ENCODE measurements at places on chromosomes 7 and 10.

DNA sequence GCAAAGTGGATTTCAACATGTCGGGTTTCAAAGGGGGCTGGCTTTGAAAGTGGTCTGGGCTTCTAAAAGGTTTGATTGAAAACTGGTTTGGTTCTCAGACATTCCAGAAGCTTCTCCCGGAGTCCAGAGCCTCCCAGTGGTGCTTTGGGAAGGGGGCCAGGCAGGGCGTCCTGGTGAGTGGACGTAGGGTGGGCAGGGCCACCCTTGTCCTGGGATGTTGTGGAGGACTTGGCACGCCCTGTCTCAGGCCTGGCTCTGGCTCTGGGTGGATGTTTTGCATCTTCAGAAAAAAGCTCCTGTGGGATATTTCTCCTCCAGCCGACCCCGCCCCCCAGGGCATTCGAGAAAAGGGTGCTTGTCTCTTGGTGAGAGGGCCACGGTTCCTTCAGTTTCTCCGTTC, 31.2 kb downstream of the GRIFIN start:
- DNase-seq, result peak; percentile 48

DNA sequence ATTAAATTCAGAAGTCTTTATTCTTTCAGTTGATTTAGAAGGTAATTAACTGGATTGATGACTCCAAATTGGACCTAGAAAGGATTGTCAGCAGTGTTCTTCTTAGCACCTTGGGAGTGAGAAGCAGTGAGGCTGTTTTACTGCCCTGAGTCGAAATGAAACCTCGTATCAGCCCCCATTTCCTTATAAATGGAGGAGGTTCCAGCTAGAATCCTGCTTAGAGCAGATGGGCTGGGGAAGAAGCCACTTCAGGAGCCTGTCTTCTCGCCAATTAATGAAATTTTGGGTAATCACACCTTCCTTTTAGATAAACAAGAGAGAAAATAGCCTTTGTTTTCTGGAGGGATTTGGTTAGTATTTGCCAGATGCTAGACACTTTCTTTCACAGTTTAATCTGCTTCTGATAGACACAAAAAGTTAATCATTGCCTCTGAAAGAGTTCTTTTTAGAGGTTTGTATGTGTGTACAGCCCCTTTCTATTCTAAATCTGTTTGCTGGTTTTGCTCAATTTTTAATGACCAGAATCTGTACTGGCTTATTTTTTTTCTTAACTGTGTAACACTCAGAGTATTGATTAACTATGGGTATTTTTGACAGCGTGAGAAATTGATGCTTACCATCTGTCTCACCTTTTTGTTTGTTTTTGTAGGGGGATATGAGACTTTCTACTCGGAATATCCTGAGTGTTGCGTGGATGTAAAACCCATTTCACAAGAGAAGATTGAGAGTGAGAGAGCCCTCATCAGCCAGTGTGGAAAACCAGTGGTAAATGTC, 4.6 kb downstream of the DUSP5 start:
- no peak for DNase-seq

GRCh38 chr7:78635026-78635793, 818.3 kb downstream of the MAGI2 start:
- no peak for DNase-seq

DNA sequence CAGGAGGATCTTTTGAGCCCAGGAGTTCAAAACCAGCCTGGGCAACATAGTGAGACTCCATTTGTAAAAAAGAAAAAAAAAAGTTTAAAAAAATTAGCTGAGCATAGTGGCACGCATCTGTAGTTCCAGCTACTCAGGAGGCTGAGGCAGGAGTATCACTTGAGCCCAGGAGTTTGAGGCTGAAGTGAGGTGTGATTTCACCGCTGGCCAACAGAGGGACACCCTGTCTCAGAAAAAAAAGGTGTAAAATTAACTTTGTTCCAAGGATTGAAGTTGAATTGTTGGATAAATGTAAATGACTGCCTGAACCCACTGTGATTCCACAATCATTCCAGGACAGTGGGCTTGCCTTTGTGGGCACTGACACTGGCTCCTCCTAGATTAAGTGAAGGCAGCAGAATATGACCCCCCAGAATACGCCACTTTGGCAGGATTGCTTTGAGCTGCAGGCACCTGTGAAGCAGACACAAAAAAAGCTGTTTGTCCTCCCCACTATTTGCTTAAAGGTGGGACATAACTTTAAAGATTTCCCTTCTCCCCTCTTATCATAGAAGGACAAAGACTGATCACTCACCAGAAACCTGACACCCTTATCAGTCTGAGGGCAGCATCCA, 57.2 kb upstream of the FOXI2 start:
- no peak for DNase-seq

DNA sequence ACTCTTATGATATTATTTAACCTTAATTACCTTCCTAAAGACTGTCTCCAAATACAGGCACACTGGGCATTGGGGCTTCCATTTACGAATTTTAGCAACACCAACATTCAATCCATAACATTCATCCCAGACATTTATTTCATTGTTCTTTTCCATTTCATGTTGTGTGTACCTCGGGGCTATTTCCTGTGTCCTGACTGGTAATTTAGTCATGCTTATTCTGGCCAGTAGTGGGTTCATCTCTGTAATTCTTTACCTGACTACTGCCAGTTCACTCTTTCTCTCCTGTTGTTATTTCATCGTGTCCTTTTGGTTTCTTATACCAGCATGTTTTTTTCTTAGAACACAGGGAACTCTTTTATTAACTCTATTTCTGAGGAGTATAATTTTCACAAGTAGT, 225.7 kb downstream of the PLXDC2 start:
- DNase-seq, result no peak

All from AG10803 (cell line).